ENCODE measurements at places on chromosomes 2 and 18.
A peak's percentile ranks its signal among the peaks of the same experiment; 100 is the strongest.

- DNase-seq: no peak
Observed at GRCh38 chr2:36516136-36516870, 81.7 kb downstream of the FEZ2 start.

GRCh38 chr2:97849881-97850528 lies 136.6 kb downstream of the ZAP70 start:
- no peak for DNase-seq

- no peak for DNase-seq
Observed at GRCh38 chr2:111028720-111029119, 92.0 kb upstream of the BCL2L11 start.

- no peak for DNase-seq
Observed at GRCh38 chr2:130289780-130290179, 52.9 kb upstream of the IMP4 start.

- no peak for DNase-seq
Observed at GRCh38 chr2:138013639-138014038, 49.4 kb downstream of the HNMT start.

GRCh38 chr2:23753291-23754010 lies 173.5 kb downstream of the ATAD2B start:
- DNase-seq: no peak

DNA sequence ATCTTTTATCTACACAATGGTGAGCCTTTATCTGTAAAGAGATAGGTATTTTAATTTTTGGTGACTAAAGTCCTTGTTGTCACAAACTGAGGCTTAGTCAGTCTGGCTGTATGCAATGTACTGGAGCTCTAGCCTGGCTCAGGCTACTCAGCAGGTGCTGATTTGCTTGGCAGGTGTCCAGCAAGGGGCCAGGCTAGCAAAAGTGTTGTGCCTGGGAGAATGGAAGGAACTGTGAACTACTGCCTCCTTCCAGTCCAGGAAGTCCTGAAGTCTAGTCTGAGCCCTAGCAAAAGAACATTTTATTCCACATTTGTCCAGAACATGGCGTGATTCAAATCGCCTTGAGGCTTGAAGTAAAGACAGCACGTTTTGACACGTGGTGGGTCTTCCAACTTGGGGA lies 260.5 kb downstream of the CCDC85A start:
- DNase-seq: no peak

GRCh38 chr18:25853691-25854433 lies 236.6 kb downstream of the SS18 start:
- no peak for DNase-seq

- no peak for DNase-seq
Observed at GRCh38 chr2:61272421-61273070, 110.6 kb downstream of the C2orf74 start.

- DNase-seq: no peak
Observed at GRCh38 chr2:127715778-127716449, 14.6 kb downstream of the SFT2D3 start.

- DNase-seq: no peak
Observed at GRCh38 chr2:182625814-182626213, 90.2 kb upstream of the DNAJC10 start.

GRCh38 chr2:188902901-188903491 lies 71.2 kb upstream of the COL3A1 start:
- no peak for DNase-seq

DNA sequence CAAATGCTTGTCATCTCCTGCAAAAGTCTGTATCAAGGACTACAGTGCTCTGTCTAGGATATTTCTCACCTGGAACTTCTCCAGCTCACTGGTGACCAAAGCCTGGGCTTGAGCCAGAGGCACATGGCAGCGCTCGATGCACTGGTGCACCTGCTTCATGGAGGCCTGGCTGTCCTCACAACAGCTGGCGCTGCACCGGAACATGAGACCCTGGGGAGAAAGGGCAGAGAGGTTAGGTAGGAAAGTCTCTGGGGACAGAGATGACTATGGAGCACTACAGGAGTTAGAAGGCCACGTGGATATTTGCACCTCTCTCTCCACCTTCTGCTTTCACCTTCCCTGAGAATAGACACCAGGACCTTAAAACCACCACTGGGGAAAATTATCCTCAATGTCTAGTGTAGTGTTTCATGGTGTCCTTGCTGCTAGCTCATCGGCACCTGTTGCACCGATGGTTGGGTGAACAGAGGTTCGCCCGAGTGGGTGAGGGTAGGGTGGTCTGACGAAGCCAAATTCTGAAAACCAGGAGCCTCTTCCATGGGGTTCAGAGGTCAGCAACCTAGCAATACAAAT lies 1.0 kb downstream of the FAM136A start:
- DNase-seq: no peak

GRCh38 chr18:40060562-40060961 lies 1894.5 kb upstream of the PIK3C3 start:
- DNase-seq: no peak

GRCh38 chr18:34648269-34648985 lies 61.7 kb upstream of the DTNA start:
- no peak for DNase-seq

DNA sequence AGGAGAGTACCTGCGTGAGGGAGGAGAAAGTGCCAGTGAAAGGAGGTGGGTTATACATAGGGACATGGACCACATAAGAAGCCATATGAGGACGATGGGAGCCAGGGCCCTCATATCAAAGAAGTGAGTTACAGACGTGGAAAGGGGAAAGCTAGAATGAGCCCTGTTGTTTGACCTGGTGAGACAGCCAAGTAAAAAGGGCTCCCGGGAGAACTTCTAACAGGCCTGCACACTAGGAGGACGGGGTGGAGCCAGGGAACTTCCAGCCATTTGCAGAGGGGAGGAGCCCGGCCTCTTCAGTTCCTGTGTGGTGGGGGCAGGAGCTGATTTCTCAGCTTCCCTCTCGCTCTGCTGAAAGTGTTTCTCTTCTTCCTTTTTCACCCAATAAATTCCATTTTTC lies 84.1 kb upstream of the SLC66A3 start:
- DNase-seq: no peak

GRCh38 chr18:46609048-46609447 lies 48.0 kb downstream of the LOXHD1 start:
- no peak for DNase-seq

DNA sequence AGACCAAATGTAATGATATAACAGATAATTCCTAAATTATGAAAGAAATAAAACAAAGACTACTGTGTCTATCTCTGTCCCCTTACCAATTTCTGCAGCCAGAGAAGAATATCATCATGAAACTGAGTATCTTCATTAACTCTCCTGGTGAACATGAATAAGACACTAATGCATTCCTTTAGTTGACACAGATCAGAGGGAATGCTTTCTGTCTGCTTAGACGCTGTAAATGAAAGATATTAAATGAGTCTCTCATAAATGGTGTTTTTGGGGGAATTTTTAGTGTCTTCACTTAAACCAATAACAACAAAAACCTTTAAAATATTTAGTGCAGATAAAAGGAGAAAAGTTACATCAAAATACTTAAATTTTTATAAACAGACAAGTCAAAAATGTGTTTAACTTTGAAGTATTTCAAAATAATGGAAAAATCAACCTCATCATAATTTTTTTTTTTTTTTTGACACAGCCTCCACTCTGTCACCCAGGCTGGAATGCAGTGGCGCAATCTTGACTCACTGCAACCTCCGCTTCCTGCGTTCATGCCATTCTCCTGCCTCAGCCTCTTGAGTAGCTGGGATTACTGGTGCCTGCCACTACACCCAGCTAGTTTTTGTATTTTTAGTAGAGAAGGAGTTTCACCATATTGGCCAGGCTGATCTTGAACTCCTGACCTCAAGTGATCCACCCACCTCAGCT lies 16.0 kb downstream of the EPG5 start:
- DNase-seq: peak; percentile 66

GRCh38 chr18:78974115-78974761 lies 5.4 kb upstream of the SALL3 start:
- no peak for DNase-seq

GRCh38 chr2:101340141-101340551 lies 31.6 kb upstream of the RNF149 start:
- DNase-seq: no peak

GRCh38 chr2:219496825-219497494 lies 1.7 kb upstream of the GMPPA start:
- DNase-seq: no peak

DNA sequence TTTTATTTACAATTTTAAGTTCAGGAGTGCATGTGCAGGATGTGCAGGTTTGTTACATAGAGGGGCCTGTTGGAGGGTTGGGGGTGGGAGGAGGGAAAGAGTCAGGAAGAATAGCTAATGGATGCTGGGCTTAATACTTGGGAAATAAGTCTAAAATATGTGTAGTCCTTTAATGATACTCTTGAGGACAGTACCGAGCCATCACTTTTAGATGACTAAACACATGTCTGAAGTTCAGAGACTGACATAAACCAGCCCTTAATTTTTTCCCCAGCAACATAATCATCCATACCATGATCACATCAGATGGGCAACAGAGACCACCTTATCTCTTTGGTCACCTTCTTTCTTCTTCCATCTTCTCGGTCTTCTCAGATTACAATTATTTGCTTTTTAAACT lies 189.1 kb upstream of the COL3A1 start:
- no peak for DNase-seq

DNA sequence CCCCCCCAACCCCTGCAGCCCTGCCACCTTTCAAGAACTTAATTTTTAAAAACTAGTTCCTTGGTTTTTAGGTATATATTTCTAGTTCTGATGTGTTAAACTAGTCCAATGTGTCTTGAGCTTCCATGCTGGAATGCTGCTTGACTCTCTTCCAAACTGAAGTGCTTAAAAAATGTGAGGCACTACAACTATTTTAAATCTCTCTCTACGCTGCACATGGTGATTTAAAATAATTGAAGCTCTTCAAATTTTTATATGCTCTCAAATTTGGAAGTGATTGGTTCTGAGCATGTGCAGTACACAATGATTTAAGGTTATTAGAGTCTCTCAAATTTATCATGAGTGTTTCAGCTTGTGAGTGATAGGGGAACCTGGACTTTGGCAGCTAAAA lies 192.6 kb upstream of the ZEB2 start:
- DNase-seq: peak; percentile 4

DNA sequence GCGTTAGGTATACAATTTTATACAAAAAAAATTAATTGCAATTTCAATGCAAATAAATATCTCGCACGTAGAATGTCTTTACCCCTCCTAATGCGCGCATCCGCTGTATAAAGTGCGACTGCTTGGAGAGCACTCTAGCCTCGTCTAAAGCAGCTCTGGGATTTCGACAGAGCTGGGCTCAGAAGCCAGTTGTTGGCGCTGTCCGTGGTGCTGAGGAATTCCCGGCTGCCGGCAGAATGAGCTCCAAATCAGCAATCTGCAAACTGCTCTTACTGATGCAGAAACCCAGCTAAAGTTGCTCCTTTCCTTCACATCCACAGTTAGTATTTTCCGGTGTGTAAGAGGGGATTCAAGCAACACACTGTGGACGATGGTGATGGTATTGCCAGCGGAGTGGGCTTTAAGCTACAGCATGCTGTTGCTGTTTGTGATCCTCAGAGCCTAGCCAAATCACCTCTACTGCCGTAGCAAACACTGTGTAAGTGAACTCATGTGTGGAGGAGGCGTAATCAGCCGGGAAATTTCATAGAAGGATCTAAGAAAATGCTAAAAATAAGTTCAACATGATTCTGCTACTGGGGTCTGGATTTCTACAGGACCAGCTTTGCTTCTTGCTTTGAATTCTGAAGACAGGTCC lies at the start of gene VWC2L:
VWC2L (plus strand) TSS at position 137 of the 637 bp plus-strand sequence. CDS start 3,140 bp downstream, outside the sequence.
- DNase-seq: peak; percentile 18

DNA sequence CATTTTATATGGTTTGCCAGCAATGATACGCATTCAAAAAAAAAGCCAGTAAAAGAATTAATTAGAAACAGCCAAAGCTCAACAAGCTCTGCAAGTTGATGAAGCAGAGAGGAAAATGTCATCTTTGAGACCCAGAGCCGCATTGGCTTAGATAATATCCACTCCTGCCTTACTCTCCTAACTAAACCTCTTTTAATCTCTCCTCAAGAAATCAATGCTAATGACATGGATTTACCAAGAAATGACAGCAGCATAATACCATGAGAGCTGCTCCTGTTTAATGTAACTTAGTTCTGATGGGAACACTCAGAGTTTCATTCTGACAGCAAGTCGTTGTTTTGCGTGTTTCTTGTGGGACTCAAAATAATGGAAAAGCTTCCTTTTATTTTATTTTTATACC lies 1099.4 kb upstream of the PIK3C3 start:
- no peak for DNase-seq

DNA sequence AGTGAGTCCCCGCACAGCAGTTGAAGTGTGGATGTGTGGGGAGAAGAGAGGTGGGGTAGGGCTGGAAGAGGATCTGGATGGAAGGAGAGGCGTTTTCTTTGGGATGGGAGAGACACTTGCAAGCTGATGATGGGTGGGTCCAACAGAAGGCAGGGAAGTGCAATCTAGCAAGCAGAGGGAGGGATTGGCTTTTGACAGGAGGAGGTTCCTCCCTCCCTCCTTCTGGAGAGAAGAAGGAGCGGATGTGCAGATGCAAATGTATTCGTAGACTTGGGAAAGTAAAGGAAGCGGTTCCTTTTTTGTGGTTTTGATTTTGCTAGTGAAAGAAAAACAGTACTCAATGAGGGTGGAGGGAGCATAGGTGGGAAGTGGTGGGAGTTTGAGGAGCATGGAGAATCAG lies 48.9 kb downstream of the LAMA3 start:
- no peak for DNase-seq

GRCh38 chr2:230685178-230685577 lies 27.5 kb upstream of the CAB39 start:
- DNase-seq: no peak

DNA sequence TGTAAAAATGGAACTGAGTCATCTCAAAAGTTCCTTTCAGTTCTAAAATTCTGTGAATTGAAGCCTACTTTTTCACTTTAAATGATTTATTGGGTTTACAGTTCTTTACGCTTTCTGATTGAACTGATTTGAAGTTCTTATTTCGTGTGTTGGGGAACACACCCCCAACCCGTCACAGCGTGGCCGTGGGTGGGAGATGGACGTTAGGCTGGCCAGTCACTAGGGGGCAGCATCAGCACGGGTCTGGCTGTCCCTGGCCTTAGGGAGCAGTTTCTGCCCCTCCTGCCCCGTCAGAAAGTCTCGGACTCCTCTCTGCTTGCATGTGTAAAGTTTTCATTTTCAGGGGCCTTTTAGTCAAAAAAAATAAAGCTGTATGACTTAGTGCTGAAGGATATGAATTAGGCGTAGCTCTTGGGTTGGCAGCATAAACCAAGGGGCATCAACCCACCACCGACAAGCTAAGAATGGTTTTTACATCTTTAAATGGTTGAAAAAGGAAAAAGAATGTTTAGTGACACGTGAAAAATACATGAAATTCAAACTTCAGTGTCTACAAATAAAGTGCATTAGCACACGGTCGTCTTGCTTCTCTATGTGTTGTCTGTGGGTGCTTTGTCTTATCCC lies 63.4 kb downstream of the ZCCHC2 start:
- DNase-seq: peak; percentile 25

GRCh38 chr2:222504719-222505118 lies 80.4 kb downstream of the SGPP2 start:
- DNase-seq: no peak
